ENCODE measurements at places on chromosomes 12 and 14.

DNA sequence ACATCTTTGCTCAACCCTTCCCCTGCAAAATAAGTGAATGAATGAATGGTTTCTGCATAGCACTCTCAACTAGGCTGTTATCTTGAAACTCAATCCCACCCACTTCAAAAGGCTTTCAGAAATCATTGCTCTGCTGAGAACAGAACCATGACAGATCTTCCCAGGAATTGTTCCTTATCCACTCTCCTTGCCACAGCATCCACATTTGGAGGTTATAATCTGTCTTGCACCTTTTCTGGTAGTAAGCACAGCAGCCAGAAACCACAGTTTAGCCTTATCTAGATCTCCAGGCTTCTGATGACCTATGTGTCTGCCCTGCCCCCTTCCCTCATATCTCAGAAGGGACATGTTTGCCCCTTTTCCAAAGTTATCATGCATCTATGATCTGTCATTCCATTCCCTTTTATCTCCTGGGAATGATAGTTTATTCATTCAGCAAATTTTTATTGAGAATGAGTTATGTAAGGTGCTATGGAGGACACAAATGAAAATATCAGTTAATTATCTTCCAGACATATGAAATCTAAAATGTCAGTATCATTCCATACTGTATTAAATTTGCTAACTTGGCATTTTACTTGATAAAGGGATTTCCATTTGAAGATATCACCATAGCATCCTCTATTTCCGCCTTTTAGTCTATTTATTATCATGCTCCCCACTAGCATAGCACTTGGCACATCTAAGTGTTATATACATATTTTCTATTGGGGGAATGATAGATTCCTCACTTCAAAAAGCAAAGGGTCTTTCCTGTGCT is 21.4 kb downstream of the LGR5 start:
- no peak for DNase-seq

GRCh38 chr14:72880164-72880563 is 13.7 kb downstream of the DPF3 start:
- DNase-seq: no peak

- no peak for DNase-seq
Observed at GRCh38 chr14:68081489-68081888, 261.9 kb downstream of the RAD51B start.

DNA sequence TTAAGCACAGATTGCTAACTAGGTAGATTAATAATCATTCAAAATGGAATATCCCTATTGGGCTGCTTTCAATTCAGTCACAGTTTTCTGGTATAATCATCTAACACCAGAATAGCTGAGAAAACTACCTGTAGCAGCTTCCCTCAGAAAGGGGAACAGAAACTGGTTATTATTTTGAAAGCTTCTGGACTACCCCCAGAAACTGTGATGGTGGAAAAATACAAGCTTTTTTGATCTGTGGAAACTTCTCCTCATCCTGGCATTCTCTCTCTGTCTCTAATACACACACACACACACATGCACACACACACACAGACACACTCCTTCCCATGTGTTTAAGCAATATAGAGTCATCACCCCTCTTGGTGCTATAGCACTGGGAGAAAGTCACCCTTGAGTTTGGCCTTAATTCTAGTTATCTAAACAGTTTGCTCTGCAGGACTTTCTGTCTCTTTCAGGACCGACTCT is 251.5 kb upstream of the LMO3 start:
- no peak for DNase-seq

GRCh38 chr12:126582231-126582630 is 1517.0 kb downstream of the AACS start:
- DNase-seq: no peak

DNA sequence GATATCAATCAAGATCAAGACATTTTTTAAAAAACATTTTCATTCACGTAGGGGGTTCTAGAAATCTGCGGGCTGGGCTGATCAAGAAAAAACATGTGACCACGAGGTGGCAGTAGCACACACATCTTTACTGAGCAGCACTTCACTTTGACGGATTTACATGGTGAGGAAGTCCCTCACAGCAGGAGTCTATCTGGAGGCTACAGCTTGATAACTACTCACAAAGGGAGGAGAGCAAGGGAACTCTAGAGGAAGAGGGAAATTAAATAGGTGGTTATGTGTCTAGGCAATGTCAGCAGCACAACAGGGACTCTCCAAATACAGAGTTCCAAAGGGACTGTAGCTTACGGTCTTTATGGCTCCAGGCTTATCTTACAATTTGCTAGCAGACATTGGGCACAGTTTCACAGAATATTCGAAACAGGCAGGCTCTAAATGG is 248.1 kb downstream of the DPY19L2 start:
- DNase-seq: peak; percentile 71

GRCh38 chr12:100857418-100857817 is 62.8 kb downstream of the ANO4 start:
- DNase-seq: no peak

GRCh38 chr12:2231956-2232355 is 179.2 kb downstream of the CACNA1C start:
- DNase-seq: no peak

DNA sequence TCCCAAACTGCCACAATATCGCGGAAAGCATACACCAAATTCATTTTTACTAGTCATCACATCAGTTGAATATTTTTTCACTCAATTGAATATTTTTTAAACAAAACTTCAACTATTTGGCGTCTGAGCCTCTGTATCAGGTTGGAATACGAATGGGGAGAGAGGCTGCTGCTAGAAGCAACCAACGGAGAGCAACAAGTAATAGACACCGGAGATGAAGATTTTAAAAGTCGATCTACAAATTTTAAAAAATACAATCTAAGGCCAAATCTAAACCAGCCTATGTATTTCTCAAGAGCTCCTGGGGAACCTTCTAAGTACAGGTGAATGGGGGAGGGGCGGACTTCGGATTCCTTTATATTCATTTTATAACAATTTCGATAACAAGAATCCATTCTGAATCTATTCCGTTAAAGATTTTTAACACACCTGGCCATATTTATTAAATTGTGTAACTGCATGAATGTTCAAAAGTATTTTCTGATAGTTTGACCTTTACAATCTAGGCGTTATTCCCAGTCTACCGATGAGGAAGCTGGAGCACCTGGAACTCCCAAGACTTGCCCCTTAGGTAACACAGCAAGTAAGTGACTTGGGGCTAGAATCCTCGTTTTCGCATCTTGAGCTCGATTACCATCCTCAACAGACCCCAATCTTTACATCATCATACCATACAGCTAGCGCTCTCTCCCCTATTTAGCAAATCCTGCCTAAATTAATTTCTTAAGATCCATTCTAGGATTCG is 1.2 kb downstream of the GNPNAT1 start:
- peak; percentile 32 for DNase-seq

- DNase-seq: no peak
Observed at GRCh38 chr14:56300495-56300894, 182.3 kb downstream of the PELI2 start.

DNA sequence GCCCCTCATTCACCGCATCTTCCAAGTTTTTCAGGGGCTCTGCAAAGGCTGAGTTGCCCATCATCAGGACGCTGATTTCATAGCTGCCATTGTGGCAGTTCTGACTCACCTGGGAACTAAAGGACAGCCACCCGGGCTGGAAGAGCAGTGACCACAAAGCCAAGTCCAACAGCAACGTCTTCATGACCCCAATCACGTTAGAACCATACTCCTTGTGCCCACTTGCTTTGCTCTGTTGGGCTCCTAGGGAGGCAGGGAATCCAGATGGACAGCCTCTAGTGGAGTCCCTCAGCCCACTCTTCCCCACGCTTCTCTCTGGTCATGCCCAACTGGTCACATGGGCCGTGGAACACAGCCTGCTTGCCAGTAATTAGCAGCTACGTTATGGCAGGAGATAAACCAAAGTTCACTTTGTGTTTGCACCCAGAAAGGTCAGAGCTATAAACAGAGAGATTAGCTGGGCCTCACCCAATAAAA is at the start of gene GUCY2C:
GUCY2C (minus strand) TSS at position 335 of the 477 bp plus-strand sequence; CDS start at position 184, 151 bp downstream.
- no peak for DNase-seq

GRCh38 chr14:57686304-57686703 is 179.6 kb downstream of the SLC35F4 start:
- DNase-seq: no peak

GRCh38 chr12:58922849-58923248 is 2.5 kb upstream of the LRIG3 start:
- no peak for DNase-seq

DNA sequence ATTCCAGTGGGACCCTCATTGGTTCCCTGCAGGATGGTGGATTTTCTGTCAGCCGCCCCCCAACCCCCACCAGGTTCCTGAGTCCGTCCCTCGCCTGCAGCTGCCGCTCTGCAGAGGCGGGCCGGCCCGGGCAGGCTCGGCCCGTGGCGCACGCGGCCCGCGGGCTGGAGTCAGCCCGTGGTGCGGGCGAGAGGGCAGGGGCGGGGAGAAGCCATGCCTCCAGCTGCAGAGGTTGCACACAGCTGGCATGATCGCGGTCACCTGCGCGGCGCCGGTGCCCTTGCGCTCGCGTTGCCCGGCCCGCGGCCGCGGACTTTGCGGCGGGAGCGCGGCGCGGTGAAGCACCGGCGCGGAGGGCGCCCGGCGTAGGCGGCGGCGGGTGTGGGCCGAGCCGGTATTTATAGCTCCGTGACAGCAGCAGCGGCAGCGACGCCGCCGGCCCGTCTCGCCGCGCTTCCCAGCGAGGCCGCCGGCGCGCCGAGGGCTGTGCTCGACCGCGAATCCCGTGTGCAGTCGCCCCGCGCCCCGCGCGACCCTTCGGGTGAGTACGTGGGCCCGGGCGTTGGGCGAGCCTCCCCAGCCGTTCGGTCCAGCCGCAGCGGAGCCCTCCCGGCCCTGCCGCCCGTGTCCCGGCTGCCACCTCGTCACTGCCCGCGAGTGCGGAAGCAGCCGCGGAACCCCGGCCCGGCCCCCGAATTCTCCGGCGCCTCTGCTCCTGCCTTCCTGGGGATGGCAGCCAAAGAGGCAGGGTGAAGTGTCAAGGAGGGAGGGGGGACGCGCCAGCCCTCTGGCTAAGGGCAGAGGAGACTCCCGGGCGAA is at the start of gene TMEM117:
TMEM117 (plus strand) TSS at position 426 of the 819 bp plus-strand sequence.
- peak; percentile 73 for DNase-seq

DNA sequence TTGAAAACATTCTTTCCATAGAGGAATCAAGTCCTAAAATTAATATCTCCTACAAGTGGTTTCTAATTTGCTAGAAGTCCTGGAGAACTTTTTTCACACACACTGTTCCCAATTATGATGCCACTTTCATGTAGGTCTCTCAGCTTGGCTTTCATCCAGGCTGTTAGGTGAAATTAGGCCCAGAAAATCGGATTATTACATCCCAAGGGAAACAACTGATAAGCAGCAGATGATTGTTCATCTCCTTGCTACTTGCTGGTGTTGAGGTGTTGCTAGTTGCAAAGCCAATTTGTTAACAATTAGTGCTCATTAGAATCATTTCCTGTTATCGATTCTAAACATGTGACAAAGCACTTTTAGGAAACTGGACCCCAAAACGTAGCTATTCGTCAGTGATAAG is 248.0 kb downstream of the PDZRN4 start:
- DNase-seq: no peak

- DNase-seq: no peak
Observed at GRCh38 chr12:132427999-132428935, 61.7 kb upstream of the FBRSL1 start.

- DNase-seq: no peak
Observed at GRCh38 chr12:69922999-69923398, 98.0 kb downstream of the MYRFL start.

DNA sequence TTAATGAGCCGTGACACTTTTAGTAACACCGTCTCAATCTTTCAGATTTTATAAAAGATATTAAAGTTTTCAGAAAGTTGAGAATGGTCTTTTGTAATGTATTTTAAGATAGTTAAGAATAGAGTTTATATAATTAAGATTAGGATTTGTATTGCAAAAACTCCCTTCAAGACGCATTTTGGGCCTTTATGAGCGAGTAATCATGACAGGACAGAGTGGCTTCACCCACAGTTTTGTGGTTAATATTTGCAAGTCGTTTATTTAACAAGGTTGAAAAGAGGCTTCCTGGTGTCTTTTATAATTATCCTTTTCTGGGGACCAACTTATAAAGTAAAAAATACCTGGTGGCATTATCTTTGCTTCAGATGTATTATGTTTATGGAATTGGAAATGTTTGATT is 44.0 kb downstream of the TRAF3 start:
- no peak for DNase-seq

GRCh38 chr14:24255931-24256711 is 6.9 kb downstream of the TGM1 start:
- no peak for DNase-seq

DNA sequence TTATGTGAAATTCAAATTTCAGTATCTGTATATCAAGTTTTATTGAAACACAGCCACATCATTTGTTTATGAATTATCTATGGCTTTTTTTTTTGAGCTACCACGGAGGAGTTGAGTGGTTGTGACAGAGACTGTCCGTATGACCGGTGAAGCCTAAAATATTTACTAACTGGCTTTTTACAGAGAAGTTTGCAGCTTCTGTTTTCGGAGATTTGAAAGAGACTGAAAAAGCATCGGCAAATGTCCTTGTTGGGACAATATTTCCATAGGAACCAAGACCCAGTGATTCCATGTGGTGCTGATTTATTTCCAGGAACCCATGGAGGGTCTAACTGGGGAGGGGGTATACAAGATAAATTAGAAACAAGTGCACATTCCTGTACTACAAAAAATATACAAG is 56.2 kb downstream of the RGS6 start:
- no peak for DNase-seq

- no peak for DNase-seq
Observed at GRCh38 chr12:1083151-1083888, 92.3 kb downstream of the ERC1 start.

GRCh38 chr14:100944052-100944451 is 40.5 kb upstream of the RTL1 start:
- no peak for DNase-seq

- no peak for DNase-seq
Observed at GRCh38 chr12:19744705-19745218, 305.5 kb downstream of the AEBP2 start.

- DNase-seq: no peak
Observed at GRCh38 chr12:69642531-69642930, 31.8 kb upstream of the LRRC10 start.

GRCh38 chr14:71554959-71555612 is 377.1 kb upstream of the RGS6 start:
- DNase-seq: no peak

DNA sequence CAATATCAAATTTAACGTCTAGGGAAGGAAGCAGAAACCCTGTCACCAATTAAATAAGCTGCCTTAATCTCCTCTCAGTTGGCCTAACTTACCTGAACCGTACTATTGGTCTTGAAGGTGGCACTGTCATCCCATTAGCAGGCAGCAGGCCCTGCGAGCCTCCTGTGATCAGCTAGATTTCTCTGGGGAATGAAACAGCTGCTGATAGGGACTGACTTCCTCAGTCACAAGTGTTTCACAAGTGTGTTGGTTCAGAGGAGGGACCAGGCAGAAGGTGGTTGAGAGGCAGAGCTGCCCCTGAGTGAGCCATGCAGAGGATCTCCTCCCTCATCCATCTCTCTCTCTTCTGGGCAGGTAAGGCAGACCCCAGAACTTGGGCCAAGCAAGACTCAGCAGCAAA is 166.8 kb downstream of the DAD1 start:
- DNase-seq: no peak
